ENCODE measurements at places on chromosomes 13 and 19.

DNA sequence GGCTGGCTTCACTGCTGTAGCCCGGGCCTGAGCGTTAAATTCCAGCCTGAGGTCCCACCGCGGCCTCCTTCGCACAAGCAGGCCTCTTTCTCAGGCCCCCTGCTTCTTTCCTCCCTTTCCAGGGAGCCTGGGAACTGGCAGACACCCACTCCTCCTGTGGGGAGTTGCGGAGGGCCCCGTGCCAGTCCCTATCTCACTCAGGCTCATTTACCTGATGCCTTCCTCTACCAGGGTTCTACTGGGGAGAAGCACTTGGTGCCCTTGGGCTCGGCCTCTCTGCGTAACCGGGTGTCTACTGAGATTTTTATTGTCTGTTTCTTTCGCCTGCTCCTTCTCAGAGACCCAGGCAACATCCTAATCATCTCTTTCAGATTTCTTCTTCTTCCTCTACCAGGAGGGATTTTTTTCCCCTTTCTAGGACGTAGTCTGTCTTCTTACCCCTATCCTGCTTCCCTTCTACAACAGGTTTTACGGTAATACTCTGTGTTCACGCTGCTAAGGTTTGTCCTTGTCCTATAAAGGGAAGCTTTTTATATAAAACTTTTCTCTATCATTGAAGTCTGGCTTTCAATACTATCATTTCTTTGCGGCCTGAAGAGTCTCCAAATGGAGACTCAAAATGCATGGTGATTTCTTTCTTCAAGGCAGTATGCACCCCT lies 135.4 kb upstream of the GPR12 start:
- DNase-seq, result no peak

GRCh38 chr13:94966422-94966955 lies 254.1 kb upstream of the SOX21 start:
- DNase-seq, result no peak

DNA sequence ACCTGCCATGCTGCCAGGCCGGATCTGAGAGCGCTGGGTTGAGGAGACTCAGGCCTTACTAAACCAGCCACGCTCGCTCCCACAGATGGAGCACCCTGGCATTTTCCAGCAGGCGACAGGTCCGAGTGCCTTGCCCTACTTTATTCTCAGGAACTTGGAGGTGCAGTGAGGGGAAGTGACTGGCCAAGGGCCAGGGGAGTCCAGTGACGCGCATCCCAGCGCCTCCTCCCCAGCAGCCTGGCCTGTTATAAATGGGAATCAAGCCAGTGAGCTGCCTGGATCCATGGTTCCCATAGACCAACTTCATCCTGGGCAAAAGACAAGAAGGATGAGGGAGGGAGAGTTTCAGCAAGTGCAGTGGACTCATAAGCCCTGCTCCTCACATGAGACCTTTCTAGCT lies 35.5 kb downstream of the TMED1 start:
- no peak for DNase-seq

DNA sequence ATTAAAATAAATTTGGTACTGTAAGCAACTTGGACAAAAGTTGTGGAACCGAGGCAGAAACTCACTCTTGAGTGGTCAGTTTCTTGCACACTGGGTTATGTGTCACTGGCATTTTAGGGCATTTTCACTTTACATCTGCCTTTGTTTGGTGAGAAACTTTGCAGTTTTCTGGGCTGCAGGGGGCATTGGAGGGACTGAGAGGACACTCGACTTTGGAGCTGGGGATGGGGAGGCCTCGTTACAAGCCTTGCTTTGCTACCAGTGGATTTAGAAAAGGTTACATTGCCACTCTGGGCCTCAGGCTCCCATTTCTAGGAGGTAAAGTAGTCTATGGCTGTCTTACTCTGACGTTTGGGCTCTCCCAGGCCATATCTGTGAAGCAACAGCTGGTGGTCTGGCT lies 41.9 kb upstream of the ZNF536 start:
- no peak for DNase-seq

DNA sequence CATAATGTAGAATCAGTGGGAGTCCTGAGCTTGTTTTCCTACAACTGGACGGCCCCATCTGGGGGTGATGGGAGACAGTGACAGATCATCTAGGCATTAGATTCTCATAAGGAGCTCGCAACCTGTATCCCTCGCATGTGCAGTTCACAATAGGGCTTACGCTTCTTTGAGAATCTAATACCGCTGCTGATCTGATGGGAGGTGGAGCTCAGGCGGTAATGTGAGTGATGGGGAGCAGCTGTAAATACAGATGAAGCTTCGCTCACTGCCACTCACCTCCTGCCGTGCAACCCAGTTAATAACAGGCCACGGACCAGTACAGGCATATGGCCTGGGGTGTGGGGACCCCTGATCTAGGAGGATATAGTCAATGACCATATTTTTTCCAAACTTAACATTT lies 38.8 kb downstream of the RCBTB1 start:
- no peak for DNase-seq

DNA sequence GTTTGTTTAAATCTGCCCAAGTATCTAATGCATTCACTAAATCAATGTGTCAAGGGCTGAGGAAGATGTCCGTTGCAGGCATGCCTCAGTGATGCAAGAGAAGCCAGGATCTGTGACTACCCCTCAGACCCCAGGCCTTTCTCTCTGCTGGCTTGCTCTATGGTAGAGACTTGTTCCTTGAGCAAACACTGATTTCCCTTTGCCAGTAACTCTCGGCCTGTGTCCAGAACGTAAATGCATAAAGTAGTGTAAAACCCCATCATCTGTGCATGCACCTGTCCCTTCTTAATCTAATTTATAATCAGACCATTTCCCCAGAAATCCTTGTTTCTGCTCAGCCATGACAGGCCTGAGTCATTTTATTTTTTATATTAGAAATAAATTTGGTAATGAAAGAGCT lies 28.7 kb upstream of the FRY start:
- no peak for DNase-seq

DNA sequence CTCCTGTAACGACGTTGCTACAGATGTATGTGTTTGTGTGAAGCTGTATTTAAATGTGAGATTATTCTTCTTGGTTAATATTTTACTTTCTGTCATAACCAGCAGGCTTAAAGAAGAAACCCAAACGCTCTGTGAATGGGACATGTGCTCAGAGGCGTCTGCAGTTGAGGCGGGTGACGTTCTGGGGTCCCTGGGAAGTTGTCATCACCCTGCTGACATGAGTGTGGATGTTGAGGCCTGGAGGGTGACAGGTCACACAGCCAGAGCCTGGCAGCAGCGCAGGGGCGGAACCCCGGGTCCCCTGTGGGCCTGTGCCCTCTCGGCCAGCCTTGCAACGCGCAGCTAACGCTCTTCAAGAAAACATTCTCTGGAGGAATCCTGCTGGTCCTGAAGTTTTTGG lies 16.6 kb downstream of the RASA3 start:
- DNase-seq, result no peak

DNA sequence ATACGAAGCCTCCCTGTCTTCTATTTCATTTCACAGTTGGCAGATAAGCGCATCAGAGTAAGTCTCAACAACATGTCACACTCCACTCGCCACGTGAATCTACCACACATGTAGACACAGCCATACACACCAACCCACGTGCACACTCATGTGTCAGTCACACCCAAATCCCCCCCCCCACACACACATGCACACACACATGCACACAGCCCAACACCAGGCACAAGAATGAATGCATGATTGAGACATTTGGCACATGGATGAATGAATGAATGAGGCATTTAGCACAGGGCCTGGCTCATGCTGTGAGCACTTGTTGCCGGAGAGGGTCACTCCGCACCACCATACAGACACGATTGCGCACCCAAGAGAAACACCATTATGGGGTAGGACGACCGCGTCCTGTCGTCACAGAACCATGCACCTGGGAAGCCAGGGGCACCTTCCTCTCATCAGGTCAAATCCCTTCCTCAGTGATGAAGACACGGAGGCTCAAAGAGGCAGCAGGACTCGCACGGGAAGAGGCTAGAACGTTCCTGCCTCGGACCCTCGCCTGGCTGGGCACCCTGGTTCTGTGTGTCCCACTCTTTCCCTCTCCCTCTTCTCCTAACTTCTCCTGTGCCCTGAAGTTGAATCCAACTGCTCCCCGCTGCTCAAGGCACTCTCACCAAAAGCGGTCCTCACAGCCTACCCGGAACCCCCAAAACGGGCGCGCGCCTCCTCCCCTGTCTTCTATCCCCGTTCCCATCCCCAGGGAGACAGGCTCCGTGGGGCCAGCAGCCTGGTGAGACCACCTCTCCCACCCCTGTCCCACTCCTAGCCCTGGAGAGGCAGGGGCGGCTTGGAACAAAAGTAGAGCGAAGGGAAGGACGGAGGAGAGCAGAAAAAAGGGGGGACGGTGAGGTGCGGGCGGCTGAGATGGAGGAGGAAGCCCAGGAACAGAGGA lies 1.3 kb downstream of the MEIS3 start:
- no peak for DNase-seq

DNA sequence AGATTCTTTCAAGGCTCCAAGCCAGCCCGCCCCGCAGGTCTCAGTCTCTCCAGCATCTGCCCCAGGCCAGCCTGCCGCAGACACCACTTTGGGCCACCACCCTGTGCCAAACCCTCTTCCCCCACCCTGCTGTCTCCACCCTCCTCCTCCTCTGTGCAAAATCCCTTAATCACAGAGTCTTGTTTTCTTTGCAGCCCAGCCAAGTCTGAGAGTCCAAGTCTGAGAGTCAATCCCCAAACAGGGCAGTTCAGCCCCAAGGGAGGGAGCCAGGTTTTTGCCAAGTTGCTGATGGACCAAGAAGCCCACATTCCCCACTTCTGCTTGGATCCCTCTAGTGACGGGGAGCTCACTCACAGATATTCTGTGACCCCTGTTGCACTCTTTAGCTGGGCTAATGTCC lies 3.1 kb downstream of the ADAMTS10 start:
- DNase-seq, result no peak

DNA sequence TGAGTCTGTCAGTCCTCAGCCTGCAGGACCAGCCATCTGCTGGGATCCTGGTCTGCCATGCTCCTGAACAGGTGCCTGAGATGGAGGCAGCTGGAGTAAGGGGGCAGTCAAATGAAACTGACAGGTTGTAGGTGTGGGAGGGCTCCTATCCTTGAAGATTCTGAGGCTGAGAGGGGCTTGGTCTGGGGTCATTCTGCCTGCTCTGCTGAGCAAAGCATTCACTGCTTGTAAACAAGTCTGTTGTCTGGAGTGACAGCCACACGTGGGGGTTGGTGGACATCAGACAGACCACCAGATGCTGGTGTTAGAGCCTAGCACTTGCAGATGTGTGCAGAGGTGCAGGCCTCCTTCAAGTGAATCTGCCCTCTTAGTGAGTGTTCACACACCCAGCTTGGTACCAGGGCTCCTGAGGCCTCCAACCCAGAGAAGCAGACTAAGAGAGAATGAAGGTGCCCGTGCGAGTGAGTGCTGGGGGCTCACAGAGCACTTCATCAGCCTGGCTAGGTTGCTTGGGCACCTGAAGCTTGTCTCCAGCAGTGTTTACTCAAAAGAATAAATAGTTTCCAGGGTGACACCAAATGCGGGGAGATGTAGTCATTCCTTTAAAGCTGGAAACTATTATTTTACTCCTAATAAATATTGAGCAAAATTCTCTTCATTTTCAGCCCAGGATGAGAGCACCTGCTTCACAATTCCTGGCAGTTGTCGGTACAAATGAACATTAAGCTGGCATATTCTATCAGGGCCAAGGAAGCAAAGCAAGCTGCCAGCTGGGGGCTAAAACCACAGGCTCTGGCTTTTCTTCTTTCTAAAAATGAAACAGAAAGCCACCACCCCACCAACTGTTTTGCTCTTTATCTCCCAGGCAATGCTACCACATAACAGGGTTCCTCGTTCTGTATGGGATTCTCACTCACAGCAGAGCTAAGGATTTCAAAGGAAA lies 82.3 kb downstream of the RNASEH2B start:
- DNase-seq, result no peak

DNA sequence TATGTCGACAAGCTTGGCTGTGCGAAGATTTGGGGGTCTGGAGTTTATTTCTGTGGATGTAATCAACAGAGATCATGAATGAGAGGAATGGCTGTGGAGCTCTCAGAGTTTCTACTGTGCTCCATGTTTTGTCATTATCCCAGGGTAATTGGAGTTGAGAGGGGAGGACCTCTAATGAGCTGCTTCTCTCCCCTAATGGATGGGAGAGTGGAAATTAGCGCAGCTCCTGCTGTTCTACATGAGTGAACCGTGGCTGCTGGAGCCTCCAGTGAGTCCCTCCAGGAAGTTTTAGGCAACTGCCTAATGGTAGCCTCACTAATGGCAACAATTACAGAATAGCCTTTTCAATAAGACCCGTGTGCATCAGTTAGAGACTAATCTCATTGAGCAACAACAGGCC lies 31.3 kb upstream of the FGF9 start:
- no peak for DNase-seq

GRCh38 chr13:82678052-82678451 lies 1204.2 kb downstream of the SLITRK1 start:
- no peak for DNase-seq

DNA sequence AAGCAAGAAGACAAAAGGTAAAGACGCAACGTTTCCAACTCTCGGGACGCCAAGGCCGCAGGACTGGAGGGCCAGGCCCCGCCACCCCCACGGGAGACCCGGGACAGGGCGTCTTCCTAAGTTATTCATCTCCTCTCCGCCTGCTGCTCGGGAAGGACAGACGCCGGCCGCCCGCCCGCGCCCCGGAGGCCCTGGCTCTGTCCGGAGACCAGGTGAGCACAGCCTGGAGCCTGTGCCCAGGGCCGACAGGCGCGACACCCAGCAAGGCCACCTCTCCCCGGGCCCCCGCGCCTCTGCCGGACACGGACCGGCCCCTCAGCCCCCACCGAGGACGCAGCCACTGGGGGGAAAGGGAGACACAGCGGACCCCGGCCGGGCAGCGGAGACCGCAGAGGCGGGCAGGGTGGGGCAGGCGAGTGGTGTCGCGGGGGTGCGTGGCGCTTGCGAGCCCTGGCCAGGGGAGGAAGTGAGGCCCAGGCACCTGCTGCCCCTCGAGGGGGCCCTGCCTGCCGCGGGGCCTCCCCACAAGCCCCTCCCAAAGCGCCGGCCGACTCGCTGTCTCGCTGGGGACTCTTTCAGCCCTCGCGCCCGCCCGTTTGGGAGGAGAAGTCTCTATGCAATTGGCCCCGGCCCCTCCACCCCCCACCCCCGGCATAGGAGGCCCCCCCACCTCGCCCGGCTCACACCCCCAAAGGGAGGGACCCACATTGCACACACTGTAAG lies 17.2 kb downstream of the SMIM24 start:
- no peak for DNase-seq

GRCh38 chr19:29285878-29286277 lies 72.9 kb upstream of the UQCRFS1 start:
- no peak for DNase-seq

GRCh38 chr13:27266917-27267316 lies 3.7 kb upstream of the RASL11A start:
- DNase-seq, result no peak

- no peak for DNase-seq
These were observed 552.4 kb downstream of the GPC5 start for GRCh38 chr13:91950803-91951202.

- no peak for DNase-seq
These were observed 730 bp upstream of the ABCC4 start for GRCh38 chr13:95301968-95302393.

GRCh38 chr19:40604171-40604646 lies 3.0 kb downstream of the LTBP4 start:
- no peak for DNase-seq

- DNase-seq, result no peak
These were observed 35.1 kb downstream of the RNF6 start for GRCh38 chr13:26186995-26187394.
